ENCODE measurements at places on chromosomes 7 and 10.

GRCh38 chr7:23377134-23377533 lies 78.0 kb downstream of the MALSU1 start:
- no peak for DNase-seq

DNA sequence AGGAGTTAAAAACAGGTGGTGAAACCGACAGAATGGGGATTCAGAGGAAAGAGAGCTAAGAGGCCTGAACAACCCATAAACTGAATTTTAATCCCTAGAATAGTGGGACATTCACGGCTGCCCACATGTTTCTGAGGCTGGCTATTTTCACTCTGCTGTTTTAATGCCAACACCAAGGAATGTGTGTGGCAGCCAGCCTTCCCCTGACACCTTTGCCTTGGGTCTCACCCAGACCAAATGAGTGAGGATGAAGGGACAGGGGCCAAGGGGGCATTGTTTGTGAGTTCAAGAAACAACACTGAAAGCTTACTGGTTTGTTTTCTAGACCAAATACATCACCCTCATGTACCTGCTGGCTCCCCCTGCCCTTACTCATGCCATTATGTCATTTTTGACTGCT lies 164.3 kb downstream of the JAZF1 start:
- no peak for DNase-seq

DNA sequence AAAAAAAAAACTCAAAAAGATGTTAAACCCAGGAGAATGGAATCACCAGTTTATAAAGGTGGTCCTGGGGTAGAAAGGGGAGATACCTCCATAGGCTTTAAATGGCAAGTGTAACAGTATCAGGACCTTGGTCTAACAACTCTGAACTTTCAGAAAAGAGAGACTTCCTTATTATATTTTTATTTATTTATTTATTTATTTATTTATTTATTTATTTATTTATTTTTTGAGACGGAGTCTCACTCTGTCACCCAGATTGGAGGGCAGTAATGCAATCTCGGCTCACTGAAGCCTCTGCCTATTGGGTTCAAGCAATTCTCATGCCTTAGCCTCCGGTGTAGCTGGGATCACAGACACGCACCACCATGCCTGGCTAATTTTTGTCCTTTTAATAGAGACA lies 12.4 kb downstream of the HIBADH start:
- no peak for DNase-seq

GRCh38 chr10:132272231-132272971 lies 35.3 kb downstream of the STK32C start:
- DNase-seq: no peak

- no peak for DNase-seq
These were observed 256.7 kb upstream of the GNAI1 start for GRCh38 chr7:79877874-79878465.
